ENCODE measurements at places on chromosomes 6 and 20.

DNA sequence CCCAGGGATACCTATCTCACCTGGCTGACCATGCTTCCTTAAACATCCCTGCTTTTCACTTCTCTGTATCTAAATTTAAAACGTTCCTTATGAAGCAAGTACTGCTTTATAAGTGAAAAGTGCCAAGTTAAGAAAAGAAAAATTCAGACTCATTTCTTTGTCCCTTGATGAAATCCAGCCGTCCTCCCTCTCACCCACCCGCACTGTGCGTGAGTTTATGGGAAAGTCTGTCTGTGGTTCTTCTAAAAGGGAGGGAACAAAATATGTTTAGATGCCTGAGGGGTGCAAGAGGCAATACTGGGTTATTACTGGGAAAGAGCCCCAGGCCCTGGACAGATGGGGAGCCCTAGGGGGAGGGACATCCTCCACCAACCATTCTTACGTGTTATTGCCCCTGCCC, 31.2 kb downstream of the SPDEF start:
- DNase-seq, result no peak

- DNase-seq, result no peak
Observed at GRCh38 chr6:25465941-25466340, 186.1 kb upstream of the SCGN start.

DNA sequence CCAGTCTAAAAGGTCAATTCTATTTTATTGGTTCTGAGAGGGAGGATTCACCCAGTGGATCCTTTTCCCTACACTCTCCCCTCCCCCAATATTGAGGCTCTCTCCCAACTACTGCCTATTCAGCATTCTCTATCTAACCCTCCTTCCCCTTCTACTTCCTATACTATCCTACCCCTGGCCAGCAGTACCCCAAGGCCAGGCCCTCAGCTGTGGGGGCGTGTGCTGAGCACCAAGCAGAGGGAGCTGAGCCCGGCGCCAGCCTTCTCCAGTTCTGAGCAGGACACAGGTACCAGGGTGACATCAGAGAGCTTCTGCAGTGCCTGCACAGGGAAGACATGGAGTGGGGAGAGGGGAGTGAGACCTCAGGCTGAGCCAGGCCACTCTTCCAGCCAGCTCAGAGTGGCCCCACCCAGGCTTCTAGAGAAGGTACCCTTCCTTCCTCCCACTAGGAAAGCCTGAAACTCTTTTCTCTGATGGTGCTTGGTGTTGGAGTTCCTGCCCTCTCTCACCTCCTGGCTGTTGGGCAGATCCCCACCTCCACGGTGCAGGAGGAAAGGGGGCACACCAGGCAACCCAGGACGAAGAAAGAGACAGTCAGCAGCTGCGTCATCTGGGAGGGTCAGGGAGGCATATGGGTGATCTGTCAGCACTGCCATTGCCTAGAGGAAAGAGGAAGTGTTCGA, 1.9 kb downstream of the DDAH2 start:
- DNase-seq, result no peak

- no peak for DNase-seq
Observed at GRCh38 chr20:1493536-1493935, 2.3 kb upstream of the SIRPB2 start.

GRCh38 chr6:37284781-37285180, 26.8 kb upstream of the TMEM217 start:
- DNase-seq, result no peak

DNA sequence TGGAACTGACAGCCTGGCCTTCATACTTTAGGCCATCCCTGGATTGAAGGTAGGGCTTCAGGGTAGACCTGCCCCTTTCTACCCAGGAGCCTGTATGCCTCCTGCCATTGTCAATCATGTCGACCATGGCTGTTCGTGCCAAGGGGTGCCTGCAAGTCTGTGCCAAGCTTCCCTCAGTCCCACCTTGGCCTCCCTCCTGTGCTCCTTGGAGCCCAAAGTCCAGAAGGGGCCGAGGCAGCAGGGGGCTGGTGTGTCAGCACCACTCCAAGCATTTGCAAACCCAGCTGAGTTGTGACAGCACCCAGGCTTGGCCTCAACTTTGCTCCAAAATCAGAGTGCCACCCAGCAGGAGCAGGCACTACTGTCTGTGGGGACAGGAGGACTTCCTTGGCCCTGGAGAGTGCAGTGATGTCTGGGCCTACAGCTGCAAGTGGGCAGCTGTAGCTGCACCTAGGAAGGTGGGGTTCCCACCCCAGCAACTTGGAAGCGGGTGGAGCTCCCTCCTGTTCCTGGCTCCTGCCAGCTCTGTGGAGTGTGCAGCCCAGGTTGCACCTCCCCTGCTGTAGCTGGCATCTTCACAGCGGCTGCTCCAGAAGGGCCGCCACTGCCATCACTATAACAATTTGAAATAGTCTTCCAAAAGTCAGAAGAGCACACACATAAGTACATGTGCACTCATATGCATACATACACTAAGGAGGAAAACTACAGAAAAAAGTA, 1719.3 kb downstream of the HACE1 start:
- DNase-seq, result no peak
